ENCODE measurements at places on chromosomes 11 and 22.

- no peak for DNase-seq
Measured at GRCh38 chr22:25709758-25710157, 32.2 kb upstream of the MYO18B start.

DNA sequence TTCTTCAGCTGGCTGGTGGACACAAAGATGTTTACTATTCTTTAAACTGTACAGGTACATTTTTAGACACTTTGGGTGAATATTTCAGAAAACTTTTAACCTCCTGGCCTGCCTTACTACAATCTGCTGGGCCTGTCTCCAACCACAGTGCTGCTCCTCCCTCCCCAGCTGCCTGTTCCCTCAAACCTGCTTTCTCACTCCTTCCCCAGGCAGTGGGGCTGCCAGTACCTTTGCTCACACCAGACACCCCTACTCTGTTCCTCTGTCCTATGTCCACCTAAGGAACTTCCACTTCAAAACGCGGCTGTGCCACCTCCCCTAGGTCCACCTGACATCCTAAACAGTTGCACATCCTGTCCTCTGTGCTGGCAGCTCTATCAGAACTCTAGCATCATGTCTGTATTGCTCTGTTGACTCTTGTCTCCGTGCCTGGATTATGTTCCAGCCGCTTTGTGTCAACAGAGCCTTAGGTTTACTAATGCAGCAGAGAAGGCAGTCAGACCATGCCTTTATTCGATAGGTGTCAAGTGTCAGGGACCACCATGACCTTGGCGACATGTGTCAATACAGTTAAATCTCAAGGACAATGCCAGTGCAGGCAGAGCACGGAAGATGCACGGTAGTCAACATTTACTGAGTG is 13.4 kb downstream of the ZP1 start:
- DNase-seq = no peak

DNA sequence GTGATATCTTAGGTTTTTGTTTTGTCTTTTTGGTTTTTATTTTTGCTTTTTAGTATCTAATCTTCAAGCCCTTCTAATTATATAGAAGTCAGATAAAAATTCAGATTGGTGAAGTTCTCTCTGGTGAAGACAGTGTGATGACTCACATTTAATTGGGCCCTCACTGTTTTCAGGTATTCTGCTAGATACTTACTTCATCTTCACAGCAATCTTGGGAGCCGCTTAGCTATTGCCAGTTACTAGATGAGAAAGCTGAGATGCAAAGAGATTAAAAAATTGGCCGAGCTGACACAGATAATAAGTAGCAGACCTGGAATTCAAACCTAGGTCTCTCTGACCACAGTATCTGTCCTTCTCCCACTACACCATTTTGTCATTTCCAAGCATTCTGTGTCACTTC is 75.0 kb downstream of the PPP2R1B start:
- no peak for DNase-seq

DNA sequence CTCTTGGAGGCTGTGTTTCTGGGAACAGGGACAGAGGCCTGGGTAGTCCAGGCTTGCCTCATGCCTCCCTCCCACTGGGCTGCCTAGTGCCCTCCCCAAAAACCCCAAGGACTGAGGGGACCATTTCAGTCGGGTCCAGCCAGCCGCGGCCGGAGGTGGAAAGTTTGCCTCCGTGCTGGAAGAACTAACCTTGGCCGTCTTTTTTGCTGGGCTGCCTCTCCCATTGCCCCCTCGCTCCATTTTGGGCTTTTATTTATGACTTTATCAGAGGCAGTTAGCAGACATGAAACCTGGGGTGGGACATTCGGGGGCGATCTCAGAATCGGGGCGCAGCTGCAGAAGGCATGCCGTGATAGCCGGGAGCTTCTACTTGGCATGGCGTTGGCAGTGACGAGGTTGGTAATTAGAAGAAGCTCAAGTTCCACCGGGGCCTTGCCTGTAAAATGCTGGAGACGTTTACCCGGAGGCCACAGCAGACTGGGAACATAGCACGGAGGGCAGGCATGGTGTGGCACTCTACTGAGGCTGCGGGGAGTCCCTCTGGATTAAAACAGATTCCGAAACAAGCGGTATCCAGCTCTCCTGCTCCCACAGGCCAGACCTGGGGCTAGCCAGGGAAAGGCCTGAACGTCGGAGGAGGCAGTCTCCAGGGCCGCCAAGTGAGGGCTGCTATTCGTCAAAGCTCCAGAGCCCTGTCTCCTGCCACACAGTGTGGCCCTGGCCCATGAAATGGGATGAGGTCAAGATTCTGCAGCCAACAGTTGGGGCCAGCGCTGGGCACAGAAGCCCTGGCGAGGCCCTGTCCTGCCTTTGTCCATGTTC is 76.4 kb upstream of the PPARA start:
- DNase-seq = no peak

DNA sequence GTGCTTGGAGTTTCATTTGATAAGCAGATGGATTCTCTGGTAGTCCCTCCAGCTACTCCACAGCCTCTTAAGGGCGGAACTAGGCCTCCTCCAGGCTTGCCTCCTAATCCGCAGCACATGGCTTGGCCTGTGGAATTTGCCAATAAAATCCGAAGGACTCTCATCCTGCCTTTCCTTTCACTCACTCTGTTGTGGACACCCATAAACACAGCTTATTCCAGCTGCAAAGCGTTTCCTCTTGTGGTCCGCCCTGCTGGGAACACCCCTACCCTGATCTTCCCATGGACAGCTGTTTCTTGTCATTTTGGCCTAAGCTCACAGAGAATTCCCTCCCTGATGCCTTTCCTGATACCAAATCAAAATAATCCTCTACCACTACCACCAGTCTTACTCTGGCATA is 546.2 kb downstream of the NTM start:
- DNase-seq = no peak

- DNase-seq = no peak
Measured at GRCh38 chr11:69120096-69120875, 35.4 kb upstream of the SMIM38 start.

DNA sequence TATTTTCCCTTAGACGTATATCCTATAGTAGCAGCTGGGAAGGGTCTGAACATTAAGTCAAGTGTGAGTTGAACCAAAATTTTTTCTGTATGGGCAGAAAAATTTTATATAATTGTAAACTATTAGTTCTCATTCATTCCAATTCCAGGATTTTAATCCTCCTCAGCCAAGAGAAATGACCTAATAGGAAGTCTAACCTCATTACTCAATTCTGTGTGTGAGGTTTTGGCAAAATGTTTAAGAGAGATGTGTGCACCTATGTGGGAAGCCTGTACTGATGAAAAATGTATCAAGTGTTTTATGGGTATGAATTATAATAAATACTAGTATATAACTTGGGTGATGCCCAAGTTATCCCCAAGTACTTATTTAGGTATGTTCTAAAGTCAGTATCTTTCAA is 311.6 kb upstream of the PITPNB start:
- DNase-seq = no peak
